Frontal cortex (tissue), 4 donors: ENCODE measurements at places on chromosomes 16 and 17. TPM values are rescaled to one million over a fixed set of nuclear protein-coding genes. Genes with fewer than 3 reads are reported as not detected.

DNA sequence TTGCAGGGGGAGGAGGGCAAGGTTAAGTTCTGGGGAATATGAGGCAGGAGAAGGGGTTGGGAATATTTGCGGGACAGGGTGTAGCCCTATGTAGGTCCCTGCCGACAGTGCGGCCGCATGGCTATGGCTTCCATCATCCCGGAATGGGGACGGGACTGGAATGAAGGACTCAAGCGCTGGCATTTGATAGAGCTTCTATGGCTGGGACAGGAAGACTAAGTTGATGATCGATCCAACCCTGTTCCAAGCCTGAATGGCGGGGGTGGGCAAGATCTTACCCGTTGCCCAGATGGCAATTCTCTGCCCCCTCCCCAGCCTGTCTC, 47.1 kb downstream of the SRCIN1 start:
- no peak for DNase-seq

- no peak for DNase-seq
Measured at GRCh38 chr17:64781014-64781756, 119.1 kb upstream of the SMURF2 start.

DNA sequence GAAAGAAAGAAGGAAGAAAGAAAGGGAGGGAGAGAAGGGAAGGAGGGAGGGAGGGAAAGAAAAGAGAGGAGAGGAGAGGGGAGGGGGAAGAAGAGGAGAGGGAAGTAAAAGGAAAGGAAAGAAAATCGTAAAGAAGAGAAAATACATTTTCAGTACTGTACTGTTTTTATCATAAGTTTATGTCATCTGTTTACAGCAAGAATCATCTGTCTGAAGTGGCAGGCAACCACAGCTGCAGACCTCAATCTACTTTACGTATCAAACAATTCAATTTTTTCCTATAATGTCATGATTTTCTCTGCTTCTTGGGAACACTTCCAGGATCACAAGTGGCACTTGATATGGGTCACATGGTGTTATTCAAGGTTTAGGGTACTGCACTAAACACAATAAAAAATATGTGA, 58.3 kb downstream of the USP32 start:
- no peak for DNase-seq

The LRRC37B gene
- total RNA-seq, result 91.7 TPM

DNA sequence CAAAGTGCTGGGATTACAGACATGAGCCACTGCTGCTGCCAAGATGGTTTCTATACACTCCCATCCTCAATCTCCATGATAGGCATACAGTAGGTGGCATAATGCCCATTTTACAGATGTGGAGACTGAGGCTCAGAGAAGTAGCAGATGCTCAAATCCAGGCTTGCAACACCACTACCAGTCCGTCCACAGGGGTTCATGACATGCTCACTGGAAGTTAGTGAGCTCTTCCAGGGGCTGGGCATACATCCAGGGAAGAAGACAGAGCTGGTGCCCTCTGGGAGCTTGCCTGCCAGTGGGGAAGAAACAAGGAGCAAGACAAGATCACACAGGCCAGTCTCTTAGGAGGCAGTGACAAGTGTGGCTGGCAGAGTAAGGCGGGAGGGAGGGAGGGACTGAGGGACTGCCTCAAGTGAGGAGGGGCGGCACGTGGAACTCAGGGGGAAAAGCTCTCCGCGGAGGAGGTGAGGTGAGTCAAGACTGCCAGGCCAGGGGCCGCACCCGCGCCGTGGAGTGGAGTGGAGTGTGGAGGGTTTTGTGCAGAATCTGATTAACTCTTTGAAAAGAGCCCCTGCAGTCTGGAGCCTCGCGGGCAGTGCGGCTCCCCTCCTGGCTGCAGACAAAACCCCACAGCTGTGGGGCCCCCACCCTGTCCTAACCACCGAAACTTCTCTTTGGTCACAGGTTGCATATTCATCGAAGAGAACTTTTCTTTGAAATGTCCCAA, 27.9 kb downstream of the SREBF1 start:
- DNase-seq, result peak; percentile 37

GRCh38 chr17:59643159-59644140, 23.8 kb downstream of the CLTC start:
- DNase-seq, result no peak

DNA sequence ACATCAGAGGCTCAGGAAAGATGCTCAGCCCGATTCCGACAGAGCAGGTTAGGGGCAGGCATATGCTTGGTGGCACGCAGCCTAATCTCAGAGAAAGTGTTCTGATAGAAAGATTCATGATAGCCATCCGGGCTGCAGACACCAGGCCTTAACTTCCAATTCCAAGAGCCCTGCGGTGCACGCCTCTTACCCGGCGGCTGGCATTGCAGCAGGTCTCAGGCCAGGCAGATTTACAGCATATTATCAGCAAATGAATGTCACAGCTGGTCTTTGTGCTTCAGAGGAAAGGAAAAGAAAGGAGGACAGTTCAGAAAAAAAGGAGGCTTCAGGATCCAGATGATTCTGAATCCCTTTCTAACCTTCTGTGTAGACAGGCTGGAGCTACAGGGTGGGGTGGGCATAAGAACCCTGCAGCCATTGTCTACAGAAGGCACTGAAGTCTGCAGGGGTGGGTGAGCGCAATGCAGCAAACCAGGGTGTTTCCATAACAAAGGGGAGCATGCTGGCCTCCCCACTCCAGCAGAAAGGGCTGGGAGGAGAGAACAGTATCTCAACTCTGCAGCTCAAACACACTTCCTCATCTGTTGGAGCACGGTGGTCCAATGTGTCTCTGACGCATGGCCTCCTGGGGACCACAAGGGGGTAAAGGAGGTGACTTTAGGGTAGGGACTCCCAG, 277.4 kb upstream of the XYLT1 start:
- no peak for DNase-seq

- DNase-seq, result no peak
Measured at GRCh38 chr17:34728771-34729310, 149.5 kb downstream of the TMEM132E start.

GRCh38 chr17:1146561-1147265, 33.1 kb downstream of the ABR start:
- DNase-seq, result no peak

DNA sequence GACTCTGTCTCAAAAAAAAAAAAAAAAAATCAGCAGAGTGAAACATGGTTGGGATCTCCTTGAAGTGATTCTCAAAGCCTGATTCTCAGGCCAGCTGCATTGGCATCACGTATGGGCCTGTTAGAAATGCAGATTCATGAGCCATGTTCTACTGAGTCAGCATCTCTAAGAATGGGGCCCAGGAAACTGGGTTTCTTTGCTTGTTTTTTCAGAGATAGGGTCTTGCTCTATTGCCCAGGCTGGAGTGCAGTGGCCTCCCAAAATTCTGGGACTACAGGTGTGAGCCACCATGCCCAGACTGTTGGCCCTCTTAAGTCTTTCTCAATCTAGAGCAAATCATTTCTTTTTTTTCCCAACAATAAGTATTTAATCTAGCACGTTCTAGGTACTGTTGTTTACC, 47.7 kb downstream of the CDK12 start:
- no peak for DNase-seq

The KRTAP2-3 gene
- not detected for total RNA-seq

- DNase-seq, result no peak
Measured at GRCh38 chr17:33874617-33875060, 380.4 kb upstream of the CCL2 start.

GRCh38 chr16:62882552-62883221, 846.4 kb upstream of the CDH8 start:
- DNase-seq, result no peak

DNA sequence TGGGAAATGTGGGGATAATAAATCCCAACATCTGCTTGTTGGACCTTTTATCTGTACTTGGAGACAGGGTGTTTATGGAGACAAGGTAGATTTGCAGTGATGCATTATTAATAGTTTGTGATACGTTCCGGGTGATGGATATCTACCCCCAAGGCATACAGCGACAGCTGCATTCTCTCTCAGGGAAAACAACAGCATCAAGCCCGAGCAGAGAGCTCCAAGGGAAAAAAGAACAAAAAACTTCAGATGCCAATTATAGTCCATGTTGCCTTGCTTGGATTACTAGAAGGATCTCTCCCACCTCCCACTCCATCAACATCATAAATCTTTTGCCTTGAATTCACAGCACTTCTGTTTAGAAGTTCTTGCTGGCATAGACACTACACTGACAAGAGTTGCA, 187.5 kb upstream of the CDH11 start:
- DNase-seq, result no peak

DNA sequence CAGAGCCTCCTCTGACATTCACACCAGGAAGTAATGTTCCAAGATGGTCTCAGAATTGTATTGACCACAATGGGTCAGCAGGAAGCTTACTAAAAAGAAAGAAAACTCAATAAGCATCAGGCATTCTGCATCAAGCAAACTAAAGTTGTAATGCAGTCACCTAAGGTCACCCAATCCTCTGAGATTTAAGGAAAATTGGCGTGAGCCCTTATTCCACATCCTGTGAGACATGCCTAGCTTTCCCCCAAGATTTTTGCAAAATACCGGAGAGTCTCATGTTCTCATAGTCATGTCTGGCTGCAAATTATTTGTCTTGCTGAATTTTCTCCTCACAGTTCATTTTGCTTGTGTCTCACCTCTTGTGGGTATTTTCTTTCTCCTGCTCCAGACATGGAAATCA, 417.1 kb upstream of the SOX9 start:
- no peak for DNase-seq

GRCh38 chr16:68361485-68361884, 50.7 kb downstream of the PRMT7 start:
- no peak for DNase-seq

GRCh38 chr17:4038076-4038475, 73.8 kb upstream of the ATP2A3 start:
- DNase-seq, result no peak

DNA sequence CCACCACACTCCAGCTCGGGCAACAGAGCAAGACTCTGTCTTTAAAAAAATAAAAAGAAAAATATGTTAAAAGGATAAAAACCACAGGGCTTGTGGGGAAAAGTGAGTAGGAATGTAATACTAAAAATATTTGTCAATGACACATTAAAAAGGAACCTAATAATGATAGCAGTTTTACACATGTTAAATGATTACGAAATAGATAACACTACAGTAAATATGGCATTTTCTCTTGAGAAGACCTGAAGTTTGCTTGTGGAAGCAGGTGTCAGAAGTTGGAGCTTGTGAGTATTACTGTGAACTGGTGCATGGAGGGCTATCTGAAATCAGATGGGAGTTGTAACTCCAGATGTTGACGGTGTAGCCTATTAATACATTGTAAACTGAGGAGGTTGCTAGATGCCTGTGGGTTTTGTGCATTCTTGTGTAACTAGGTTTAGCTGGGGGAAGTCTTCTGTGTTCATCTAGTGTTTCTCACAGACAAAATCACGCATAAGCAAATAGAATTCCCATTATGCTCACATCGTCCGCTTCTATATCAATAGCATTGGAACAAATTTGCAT, 44.2 kb upstream of the CLEC18A start:
- DNase-seq, result no peak

The PRSS33 gene
- total RNA-seq, result not detected

GRCh38 chr16:67518676-67519075, 10.0 kb upstream of the RIPOR1 start:
- DNase-seq, result no peak

The TRIM65 gene
- total RNA-seq, result 11.8 TPM

- DNase-seq, result no peak
Measured at GRCh38 chr16:23673971-23674614, 4.6 kb upstream of the PLK1 start.

- DNase-seq, result no peak
Measured at GRCh38 chr16:638034-638543, 2.0 kb upstream of the METTL26 start.

The SDR42E2 gene
- not detected for total RNA-seq

The KRT32 gene
- total RNA-seq, result not detected

DNA sequence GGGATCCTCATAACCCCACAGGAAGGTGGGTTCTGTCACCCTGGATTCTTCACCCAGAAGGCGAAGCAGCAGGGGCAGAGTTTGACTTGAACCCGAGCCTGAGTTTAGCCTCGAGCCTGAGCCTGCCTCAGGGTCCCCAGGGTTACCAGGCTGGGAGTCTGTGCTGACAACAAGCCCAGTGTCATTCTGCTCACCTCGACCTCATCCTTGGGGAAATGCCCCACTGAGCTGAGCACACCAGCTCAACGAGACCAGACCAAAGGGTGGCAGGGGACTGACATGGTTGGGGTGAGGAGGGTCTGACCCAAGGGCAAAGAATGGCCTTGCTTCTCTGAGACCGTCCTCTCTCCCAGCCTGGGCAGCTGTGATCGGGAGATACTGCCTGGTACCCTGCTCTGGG, 20.2 kb downstream of the CACNG4 start:
- no peak for DNase-seq

GRCh38 chr16:23608194-23608593, 12.1 kb upstream of the NDUFAB1 start:
- DNase-seq, result no peak

DNA sequence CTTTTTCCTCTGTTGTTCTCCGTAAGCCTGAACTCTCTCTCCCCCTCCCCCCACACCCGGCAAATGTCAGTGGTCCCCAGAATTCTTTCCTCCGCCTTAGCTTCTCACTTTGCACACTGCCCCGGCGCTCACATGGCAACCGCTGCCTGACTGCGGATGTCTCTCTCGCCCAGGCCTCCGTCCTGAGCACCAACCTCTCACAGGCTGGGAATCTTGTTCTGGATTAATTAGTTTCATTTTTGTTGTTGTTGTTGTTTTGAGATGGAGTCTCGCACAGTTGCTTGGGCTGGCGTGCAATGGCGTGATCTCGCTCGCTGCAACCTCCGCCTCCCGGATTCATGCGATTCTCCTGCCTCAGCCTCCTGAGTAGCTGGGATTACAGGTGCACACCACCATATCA, 16.7 kb downstream of the C17orf100 start:
- no peak for DNase-seq

DNA sequence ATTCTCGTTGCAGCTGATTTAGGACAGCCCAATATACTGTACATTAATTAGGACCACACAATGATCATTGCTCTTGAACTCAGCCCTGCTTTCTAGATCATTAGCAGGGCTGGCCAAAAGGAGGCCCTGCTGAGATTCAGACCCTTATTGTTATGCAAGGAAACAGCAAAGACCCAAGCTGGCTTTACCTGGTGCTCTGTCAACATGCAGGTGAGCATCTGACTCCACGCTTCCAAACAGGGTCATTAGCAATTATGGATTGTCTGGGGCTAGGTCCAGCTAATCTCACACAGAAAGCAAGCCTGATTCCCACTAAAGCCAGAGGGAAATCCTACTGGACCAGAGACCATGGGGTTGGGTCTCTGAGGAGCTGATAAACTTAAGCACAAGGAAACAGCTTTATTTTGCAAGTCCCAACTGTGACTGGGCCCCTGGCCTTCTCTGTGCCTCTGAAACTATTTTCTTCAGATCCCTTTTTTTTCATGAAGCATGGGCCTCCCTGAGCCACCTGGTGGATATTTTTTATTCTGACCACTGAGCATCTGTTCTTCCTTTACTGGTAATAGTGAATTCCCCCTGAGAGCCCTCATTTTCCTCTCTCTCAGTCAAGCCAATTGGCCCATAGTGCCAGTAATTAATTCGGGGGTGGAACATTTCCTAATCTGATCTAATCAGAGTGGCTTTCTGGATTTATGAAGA, 236.1 kb downstream of the GRIN2A start:
- DNase-seq, result no peak

GRCh38 chr16:65104471-65104870, 17.4 kb downstream of the CDH11 start:
- DNase-seq, result no peak

The EIF3C gene
- total RNA-seq, result 207 TPM
